ENCODE measurements at places on chromosomes 7 and 10.

DNA sequence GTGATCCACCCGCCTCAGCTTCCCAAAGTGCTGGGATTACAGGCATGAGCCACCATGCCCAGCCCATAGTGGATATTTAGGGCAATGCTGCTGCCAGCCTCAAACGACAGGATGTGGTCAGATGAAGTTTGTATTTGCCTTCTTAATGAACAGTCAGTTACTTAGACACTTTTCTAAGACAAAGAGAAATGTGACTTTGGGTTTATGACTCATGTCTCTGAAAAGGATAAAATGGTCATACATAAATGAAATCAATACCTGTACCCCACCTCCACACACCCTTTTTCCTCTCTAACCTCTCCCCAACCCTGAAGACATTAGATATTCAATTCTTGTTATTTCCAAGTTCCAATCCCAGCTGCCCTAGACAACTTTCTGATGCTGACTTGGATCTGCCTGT is 109.3 kb upstream of the INSIG1 start:
- DNase-seq = no peak

GRCh38 chr7:39324139-39324760 is 242.0 kb upstream of the YAE1 start:
- no peak for DNase-seq

- no peak for DNase-seq
Observed at GRCh38 chr7:21867226-21867625, 78.5 kb downstream of the CDCA7L start.

DNA sequence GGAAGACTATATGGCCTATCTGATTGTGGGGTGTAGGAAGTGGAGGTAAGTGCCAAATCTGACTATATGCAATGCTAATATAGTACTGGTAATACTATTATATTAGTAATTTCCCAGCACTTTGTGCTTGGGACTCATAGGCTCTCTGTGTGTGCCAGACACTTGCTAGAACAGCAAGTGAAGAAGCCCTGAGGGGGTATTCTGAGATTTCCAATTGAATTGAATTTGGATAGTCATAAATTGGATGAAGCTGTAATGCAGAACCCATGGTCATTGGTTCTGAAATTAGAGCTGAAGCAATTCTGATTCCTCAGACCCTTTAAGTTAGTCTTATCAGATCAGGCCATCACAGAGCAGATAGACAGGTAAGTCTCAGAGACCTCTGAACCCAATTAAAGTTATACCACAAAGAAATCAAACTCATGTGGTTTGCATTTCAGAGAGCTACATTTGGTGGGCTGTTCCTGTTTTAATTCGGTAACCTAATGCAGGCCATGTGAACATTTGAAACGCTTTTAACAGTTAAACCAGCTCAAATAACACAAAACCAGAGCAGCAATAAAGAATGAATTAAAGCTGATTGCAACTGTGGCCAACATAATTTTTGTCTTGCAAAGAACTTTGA is 179.5 kb downstream of the CREB5 start:
- DNase-seq = no peak

DNA sequence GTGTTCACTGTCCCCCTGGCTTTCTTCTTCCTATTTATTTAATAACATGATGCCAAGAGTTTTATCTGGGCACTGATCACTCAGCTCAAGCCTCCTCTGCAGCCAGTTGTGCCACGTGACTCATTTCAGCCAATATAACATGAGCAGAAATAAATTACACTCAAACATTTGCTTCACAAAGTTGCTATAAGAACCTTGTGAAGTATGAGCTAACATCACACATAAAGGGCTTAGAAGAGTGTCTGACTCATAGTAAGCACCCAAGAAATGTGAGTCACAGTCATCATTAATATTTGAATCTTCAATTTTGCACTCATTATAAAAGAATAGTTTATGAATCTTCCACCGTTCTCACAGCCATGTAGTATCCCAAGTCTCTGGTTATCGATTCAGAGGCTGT is 414.6 kb upstream of the NPVF start:
- DNase-seq = no peak

- DNase-seq = no peak
Observed at GRCh38 chr10:60846173-60846572, 67.9 kb downstream of the CDK1 start.

- no peak for DNase-seq
Observed at GRCh38 chr7:511476-512145, 8.0 kb downstream of the PDGFA start.

All from astrocyte of the cerebellum (primary cell).